ENCODE measurements at places on chromosomes 7 and 10.
A peak's percentile ranks its signal among the peaks of the same experiment; 100 is the strongest.

GRCh38 chr7:130154501-130155317, 50.5 kb downstream of the TMEM209 start:
- DNase-seq, result peak; percentile 79

DNA sequence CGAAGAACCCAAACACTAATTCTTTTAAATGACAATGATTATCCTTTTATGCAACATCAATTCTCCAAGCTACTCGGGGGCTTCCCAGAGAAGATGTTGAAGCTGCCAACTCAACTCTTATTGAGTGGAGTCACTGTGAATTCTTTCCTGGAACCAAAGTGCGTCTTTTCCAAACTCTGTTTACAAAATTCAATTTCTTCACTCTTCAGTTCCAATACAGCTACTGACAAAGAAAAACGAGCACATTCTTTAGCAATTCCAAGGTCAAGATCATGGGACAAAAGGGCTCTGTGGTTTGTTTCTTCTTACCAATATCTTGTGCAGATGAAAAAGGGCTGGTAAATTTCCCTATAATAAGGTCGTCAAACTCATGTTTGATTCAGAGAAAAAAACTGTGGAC, 74.2 kb downstream of the FAS start:
- no peak for DNase-seq

DNA sequence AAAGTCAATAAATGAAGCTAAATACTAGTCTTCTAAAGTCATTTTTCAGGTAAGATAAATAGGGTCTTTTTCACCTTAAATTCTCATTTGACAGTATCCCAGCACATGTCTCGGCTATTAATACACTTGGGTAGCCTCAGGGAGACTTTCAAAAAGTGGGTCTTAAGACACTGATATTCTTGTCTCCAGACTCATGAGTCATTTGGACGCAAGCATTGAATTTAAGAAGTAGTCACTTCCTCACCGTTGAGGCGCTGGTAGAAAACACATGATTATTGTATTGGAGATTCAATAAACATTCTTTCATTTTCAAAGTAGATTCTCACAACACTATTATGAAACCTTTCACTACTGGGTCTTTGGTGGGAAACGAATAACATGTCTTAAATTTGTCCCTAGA, 108.9 kb upstream of the SP8 start:
- DNase-seq, result no peak

- no peak for DNase-seq
Measured at GRCh38 chr10:119769886-119770285, 44.0 kb downstream of the INPP5F start.

DNA sequence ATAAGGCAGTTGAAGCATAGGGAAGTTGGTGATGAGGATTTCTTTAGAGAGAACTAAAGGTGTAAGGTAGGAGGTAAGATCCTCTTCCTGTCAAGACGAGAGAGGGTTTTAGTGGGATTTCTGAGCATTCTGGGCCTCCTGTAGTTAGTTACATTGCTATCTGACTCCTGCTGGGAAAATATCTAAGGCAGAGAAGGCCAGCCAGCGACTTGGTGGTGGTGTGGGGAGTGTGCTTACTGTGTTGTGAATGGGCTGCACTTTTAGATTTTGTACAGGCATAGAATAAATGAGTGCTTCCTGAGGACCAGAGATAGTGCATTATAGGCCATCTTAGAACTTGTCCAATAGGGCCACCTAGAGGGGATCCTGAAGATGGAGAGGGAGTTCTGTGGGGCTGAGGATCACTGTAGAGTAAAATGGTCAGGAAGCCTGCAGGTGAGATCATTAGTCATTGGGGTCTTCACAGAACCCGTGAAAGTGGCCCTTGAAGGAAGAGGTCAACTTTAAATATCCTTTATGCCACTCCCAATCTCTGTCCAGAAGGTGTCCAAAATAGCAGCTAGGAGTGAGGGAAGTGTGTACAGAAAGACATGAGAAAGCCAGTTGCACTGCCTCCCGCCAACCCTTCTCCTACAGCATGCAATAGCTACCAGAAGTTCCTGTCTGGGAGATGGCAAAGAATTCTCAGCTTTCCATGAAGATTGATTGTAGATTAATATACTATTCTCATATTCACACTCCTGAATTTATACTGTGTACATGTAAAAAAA, 266.6 kb downstream of the POLR1F start:
- no peak for DNase-seq

- DNase-seq, result no peak
Measured at GRCh38 chr7:2237109-2237602, 4.4 kb upstream of the MAD1L1 start.

DNA sequence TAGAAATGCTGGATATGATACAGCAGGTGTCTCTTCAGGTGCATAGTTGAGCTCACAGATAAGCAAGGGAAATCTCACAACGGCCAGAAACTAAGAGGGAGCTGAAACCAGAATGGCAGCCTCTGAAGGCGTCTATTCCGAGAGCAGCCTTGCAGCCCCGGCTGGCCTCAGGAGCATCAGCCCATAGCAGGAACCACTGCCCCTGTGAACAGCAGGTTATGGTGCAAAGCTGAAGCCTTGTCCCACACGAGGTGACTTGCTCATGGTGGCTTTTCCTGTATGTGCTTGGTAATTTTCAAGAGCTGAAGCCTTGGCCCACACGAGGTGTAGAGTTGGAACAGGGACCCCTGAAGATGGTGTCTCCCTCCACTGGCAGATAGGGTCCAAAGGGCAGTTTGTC, 33.2 kb downstream of the BNIP3 start:
- DNase-seq, result no peak

DNA sequence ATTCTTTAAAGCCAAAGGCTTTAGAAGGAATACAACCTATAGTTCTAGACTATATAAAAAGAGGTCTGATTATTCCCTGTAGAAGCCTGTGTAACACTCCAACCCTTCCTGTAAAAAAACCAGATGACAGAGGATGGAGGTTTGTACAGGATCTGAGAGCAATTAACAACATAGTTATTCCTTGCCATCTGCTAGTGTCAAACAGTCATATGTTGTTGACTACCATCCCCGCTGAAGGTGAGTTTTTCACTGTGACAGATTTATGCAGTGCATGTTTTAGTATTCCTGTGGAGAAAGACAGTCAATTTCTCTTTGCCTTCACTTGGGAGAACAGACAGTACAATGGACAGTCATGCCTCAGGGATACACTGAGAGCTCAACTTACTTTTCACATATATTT, 19.0 kb upstream of the SLC26A4 start:
- DNase-seq, result no peak

- no peak for DNase-seq
Measured at GRCh38 chr7:30285536-30286284, 1.3 kb downstream of the ZNRF2 start.

DNA sequence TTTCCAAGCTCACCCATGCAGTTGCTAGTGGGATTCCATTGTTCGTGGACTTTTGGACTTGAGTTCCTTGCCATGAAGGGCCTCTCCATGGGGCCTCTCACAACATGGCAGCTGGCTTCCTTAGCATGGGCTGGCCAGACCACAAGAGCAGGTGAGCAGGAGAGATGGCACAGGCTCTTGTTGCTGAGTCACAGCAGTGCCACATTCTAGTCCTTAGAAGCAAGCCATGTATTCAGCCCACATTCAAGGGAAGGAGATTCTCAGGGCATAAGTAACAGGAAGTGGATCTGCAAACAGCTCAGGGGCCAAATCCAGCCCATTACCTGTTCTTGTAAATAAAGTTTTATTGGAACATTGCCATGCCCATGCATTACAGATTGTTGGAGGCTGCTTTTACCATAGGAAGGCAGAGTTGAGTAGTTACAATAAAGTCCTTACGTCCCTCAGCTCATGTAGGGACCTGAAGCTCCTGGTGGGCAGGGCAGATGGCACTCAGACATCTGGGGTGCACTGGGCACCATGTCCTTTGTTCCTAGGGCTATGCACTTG, 481.5 kb upstream of the FOXK1 start:
- DNase-seq, result no peak

DNA sequence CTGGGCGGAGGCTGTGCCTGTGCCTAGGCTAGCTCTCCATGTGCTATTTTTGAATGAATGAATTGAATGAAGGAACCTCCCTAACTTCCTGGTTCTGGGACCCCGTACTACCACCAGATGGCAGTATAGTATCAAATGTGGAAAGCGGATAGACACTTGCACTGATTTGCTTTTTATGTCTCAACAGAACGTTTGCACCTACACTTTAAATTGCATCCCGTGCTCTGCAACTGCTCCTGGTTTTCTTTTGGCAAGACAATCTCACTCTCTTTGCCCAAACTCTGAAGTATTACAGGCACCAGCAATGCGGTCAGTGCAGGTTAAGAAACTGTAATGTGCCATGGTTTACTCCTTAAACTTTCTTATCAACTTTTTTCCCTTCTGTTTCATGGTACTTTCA, 6.5 kb downstream of the FZD8 start:
- DNase-seq, result peak; percentile 1

GRCh38 chr7:129423700-129424410, 10.4 kb upstream of the STRIP2 start:
- no peak for DNase-seq

- no peak for DNase-seq
Measured at GRCh38 chr10:71210542-71210871, 1.9 kb upstream of the UNC5B start.

DNA sequence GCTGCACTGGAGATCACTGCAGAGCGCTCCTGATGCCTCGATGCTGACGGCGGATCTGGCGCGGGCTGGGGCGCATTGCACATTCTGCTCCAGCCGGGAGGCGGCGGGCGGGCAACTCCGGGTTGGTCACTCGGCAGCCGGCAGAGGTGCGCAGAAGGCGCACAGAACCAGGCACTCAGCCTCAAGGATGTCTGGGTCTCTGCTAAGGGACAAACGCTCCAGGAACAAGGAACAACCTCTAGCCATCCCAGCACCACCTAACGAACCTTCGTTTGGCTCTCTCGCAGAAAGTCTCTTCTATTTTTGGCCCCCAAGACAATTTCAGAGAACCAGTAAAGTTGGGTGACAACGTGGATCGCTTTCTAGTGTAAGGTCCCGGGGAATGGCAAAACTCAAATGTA, 254.6 kb downstream of the OTUD1 start:
- no peak for DNase-seq

DNA sequence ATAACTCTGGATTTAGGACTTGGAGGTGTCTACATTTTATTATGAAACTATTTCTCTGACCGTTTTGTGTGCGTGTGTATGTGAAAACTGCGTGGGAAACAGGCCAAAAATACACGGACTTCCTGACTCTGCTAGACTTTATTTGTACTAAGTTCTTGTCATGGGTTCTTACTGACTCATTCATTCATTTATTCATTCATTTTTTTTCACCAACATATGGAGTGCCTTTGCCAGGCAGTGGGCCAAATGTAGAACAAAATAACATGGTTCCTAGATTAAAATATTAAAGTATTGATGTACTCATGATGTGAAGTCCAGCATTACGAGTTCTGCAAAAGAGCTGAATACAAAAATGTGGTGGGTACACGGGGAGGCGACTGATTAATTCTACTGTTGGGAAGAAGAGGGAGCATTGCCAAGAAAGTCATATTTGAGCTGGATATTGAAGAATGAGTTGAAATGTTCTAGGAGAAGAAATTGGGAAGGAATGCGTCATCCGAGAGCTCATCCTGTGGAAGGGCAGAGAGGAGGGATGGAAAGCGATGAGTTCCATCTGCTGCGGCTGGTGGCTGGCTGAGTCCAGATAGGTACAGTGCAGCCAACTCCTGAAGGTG, 24.6 kb downstream of the CACNB2 start:
- no peak for DNase-seq

DNA sequence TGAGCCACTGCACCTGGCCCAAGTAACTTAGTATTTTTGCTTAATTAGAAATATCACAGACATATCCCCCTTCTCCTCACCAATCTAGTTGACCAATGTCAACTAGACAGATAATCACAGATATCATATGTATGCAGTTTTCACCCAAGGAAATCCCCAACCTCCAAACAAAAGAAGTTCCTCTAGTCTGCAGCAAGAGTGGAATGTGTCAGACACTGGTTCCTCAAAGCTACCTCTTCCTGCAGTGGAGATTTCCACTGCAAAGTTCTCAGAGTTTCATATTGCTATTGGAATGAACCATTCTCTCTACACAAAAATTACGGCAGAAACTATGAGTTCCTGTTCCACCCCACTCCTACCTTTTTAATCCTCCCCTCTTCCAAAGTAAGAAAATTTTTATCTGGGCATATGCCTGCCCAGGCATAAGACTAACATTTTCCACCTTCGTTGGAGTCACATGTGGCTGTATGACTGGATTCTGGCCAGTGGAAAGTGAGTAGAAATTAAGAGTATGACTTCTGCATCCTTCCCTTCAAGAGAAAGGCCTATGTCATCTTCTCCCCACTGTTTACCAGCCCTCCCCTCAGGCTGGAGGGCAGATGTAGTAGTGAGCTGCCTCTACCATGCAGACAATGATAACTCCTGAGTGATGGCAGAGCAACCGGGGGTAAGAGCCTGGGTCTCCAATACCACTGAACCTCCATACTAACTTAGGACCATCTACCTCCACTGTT, 103.0 kb downstream of the MYOF start:
- no peak for DNase-seq

- no peak for DNase-seq
Measured at GRCh38 chr10:23910291-23910690, 298.6 kb upstream of the KIAA1217 start.

- no peak for DNase-seq
Measured at GRCh38 chr7:78125884-78126283, 327.3 kb downstream of the PHTF2 start.

DNA sequence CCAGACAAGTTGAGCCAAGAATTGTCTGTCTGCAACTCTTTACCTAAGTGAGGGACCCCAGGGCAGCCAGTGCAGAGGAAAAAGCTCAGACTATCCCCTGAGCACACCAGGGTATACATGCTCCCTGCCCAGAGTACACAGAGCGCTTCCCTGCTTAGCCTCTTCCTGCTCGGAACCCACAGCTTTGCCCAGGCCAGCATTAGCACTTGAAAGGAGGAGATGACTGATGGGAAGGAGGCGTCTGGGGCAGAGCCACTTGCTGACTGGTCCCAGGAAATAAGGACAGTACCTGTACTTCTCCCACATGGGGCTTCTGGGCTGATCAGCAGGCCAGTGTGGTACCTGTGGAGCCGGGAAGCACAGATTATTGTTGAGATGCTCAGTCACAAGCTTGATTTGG, 48.4 kb upstream of the TRIM8 start:
- no peak for DNase-seq

DNA sequence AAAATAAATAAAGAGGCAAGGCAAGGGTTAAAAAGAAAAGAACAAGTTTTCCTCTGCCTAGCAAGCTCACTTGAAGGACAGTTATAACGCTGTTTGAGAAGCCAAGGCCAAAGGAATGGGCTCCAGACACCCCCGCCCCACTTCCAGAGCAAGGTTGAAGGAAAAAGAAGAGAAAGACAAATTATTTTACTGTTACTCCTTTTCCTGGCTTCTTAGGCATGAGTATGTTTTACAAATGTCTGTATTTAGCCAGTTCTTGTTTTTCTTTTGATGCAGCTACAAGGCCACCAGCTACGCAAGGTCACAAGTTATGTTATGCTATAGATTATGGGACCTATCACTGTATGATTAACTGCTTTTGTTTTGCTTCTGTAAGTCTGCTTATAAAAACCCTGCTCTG, 94.6 kb downstream of the ZNF22 start:
- no peak for DNase-seq

GRCh38 chr7:12553416-12553815, 17.1 kb upstream of the SCIN start:
- no peak for DNase-seq

Measured in cerebellar nuclear complex (tissue), 1 donor.